CD4-positive, alpha-beta T cell treated with Interleukin-6 for 4 hours (primary cell): ENCODE measurements at places on chromosomes 1 and 21.
A peak's percentile ranks its signal among the peaks of the same experiment; 100 is the strongest.

- DNase-seq = no peak
Observed at GRCh38 chr21:33685613-33686197, 43.4 kb downstream of the ITSN1 start.

DNA sequence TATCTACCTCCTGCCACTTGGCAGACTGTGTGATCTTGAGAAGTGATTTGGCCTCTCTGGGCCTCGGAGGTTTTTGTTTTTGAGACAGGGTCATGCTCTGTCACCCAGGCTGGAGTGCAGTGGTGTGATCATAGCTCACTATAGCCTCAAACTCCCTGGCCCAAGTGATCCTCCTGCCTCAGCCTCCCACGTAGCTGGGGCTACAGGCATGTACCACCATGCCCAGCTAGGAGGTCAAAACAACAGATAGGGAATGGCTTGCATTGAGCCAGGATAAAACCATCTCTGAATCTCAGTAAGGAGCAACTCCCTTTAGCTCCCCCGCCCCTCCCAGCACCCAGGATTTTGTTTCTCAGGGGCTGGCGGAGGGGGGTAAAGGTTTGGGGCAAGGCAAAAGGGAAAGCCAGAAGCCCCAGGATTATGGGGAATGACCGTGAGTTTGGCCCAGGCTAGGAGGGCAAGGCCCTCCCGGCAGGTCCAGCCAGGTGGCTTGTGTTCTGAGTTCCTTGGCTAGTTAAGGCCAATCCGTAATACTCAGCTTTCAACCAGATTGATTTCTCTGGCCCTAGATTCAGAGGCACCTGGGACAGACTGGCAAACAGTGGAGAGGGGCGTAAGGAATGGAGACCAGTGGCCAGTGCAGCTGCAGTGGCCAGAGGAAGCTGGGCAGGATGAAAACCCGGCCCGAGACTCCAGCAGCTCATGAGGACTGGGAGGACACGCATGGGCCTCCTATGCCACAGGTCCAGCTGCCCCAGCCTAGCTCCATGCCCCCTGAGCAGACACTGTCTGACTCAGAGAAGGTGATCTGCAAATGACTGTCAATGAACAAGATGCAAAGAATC is 130.1 kb downstream of the DMRTB1 start:
- no peak for DNase-seq

DNA sequence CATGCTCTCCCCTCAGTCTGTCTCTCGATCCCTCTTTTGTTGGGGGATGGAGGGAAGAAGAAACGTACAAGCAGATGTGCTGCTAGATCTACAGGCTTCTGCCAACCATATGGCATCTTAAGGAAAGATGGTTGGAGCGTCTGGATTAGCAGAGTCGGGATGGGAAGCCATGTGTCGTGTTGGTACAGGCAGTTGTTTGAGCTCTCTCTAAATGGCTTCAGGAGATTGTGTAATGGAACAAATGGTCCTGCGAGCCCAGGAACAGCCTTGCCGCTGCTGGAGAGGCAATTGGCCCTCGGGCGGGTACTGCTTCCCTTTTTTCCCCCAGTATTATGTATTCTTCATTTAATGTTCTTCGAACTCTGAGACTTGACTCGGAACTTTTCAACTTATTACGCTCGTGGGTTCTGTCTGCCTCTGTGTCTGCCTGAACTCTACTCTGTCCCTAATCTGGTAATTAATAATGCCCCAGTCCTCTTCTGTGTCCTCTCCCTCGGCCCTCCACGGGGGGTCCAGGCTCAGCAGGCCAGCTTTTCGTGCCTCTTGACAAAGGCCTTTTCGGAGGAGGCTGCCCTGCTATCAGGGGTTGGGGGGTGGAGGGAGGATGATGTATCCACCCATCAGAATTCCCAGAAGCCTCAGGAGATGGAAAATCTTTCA is 215.3 kb downstream of the SDCCAG8 start:
- DNase-seq = no peak

DNA sequence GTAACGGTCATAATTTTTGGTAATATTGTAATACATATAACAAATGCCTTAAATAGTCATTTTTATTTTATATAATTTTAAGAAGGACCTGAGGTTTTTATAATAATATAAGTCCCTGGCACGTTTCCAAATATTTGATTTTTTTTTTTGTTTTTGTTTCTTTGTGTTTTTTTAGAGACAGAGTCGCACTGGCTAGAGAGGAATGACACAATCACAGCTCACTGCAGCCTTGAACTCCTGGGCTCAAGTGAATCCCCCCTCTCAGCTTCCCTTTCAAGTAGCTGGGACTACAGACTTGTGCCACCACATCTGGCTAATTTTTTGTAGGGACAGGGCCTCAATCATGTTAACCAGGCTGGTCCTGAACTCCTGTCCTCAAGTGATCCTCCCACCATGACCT is 29.7 kb downstream of the ARHGAP29 start:
- DNase-seq = no peak

GRCh38 chr1:236685917-236686814 is at the start of gene ACTN2:
ACTN2 (plus strand) TSS chr1:236686499; CDS start chr1:236686674, 175 bp downstream.
- DNase-seq = peak; percentile 55

DNA sequence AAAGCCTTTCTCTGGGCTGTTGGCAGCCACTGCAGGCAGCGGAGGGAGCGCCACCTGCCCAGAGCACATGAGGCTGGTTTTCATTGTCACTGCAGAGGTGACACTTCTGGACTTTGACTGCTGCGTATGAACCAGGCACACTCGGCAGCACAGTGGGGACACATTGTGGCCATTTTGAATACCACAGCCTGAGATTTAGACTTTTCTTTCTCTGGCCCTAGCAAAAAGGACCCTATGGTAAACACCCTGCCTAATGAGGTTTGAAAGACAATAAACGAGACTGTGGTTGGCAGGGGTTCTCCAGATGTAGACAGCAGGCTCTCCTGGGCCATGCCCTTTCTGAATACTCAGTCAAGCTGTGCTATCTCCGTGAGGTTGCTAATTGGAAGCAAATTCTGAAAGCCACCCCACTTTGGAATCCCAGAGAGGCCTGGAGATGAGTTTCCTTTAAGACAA is 12.0 kb upstream of the KCNE2 start:
- peak; percentile 16 for DNase-seq

- DNase-seq = no peak
Observed at GRCh38 chr1:7743346-7743745, 27.8 kb upstream of the VAMP3 start.

- no peak for DNase-seq
Observed at GRCh38 chr1:93566227-93566626, 115.4 kb downstream of the BCAR3 start.

DNA sequence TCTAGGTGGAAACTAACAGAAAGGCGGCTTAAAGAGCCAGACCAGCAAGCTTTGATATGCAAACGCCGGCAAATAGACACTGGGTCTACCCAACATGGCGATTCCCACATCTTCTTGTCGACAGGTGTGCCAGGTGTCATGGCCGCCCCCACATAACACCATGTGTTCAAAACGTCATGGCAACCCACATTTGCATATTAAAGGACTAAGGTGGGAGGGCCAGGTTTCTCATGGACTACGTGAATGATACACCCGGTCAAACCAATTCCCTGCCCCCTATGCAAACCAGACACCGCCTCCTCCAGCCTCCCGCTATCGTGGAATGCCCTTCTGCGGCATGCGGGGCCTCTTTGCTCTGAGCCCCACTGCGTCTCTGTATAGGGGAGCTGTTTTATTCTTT is 41.3 kb downstream of the ICOSLG start:
- no peak for DNase-seq

- DNase-seq = no peak
Observed at GRCh38 chr21:14071902-14072734, 138.6 kb downstream of the LIPI start.

DNA sequence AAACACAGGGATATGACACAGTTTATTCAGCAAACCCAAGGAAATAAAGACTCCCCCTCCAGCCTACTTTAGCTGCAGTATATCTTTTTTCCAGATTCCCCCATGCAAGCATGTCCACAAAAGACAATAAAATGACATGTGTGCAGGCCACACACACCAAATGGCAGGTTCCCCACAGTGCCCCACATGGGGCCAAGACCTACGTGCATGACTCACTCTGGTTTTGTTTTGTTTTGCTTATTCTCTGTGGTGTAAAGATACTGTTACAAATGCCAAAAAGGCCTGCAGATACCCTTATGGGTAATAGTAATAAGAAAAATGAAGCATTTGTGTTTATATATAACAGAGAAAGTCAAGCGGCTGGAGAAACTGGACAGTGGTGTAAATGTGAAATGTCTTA is 71.6 kb downstream of the RD3 start:
- no peak for DNase-seq

- DNase-seq = no peak
Observed at GRCh38 chr1:63732666-63733065, 41.2 kb upstream of the ROR1 start.

GRCh38 chr21:45632160-45632559 is 11.4 kb upstream of the PCBP3 start:
- DNase-seq = no peak

GRCh38 chr21:36966821-36967768 is 626 bp upstream of the HLCS start:
- no peak for DNase-seq

DNA sequence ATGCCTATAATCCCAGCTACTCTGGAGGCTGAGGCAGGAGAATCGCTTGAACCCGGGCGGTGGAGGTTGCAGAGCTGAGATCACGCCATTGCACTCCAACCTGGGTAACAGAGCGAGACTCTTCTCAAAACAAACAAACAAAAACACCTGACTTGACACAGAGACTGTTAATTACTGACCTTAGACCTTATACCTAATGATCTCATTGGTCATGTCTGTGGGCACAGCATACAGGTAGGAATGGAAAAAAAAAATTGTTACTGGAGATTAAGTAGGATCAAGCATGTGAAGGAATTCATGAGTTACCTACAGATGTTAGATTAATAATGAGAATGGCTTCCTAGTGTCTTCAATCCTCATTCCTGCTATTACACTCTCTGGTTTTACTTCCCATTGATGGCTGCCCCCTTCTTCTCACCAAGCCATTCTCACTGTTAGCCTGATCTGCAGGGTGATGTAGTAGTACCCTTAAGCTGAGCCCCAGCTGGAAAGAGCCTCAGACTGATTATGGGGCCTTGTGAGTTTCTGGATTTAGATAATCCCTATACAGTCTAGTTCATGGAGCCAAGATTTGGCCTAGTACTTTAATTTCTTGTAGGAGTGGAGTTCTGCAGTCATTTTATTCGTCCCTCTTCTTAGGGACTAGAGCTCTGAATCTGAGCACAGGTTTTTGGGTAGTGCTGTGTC is 8.8 kb downstream of the TBCE start:
- no peak for DNase-seq

DNA sequence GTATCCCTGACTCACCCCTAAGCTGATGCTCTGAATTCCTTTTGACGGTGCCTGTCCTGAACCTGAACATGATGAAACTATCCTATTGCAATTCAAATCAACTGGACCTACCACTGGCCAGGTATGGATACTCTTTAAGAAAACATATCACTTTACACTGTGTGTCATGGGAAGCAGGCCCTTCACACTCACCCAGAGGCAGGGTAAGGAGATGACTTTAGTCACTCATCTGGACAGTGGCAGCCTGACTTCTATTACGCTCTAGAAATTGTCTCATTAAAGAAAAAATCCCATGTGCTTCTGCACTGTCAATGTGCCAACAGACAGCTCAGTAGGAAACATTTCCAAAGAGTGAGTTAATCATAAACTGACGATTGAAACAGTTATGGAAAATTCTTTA is 94.3 kb downstream of the VAV3 start:
- DNase-seq = no peak

DNA sequence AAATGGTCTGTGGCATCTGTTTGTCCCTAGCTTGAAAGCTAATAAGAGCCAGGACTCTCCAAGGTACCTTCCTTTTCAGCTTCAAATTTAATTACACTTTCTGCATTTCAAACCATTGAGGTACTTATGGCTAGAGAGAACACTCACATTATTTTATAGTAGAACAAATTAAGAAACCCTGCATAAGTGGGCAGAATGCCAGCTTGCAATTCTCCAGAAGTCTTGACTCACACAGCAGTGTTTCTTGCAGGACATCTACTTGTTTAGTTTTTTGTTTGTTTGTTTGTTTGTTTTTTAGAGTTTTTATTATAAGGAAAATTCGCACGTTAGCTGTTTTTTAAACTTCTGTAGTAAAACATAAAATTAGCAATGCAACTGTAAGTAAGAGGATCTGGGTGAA is 397.2 kb downstream of the NEGR1 start:
- no peak for DNase-seq

- no peak for DNase-seq
Observed at GRCh38 chr1:87598429-87598828, 269.7 kb downstream of the LMO4 start.

- DNase-seq = no peak
Observed at GRCh38 chr21:41240040-41240439, 72.1 kb downstream of the BACE2 start.

GRCh38 chr1:54456361-54456760 is 50.2 kb upstream of the SSBP3 start:
- DNase-seq = no peak

GRCh38 chr21:46029186-46029924 is 47.8 kb downstream of the COL6A1 start:
- no peak for DNase-seq

GRCh38 chr1:110148961-110149360 is 1.3 kb upstream of the SLC6A17 start:
- no peak for DNase-seq

- no peak for DNase-seq
Observed at GRCh38 chr1:40781608-40781971, 2.0 kb upstream of the KCNQ4 start.

GRCh38 chr1:29756901-29757725 is 520.8 kb downstream of the PTPRU start:
- no peak for DNase-seq

GRCh38 chr1:150944856-150945255 is 18.7 kb downstream of the SETDB1 start:
- DNase-seq = no peak

DNA sequence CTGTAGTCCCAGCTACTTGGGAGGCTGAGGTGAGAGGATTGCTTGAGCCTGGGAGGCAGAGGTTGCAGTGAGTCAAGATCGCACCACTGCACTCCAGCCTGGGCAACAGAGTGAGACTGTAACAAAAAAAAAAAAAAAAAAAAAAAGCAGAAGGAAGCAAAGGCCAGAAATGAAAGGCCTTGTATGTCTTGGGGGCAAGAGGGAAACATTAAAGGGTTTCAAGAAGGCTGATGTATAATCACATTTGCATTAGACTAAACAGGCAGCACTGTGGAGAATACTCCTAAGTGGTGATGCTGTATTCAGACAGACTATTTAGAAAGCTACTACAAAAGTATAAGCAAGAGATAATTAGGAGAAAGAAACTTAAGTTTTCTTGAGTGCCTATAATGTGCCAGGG is 10.4 kb downstream of the ANP32E start:
- DNase-seq = no peak

DNA sequence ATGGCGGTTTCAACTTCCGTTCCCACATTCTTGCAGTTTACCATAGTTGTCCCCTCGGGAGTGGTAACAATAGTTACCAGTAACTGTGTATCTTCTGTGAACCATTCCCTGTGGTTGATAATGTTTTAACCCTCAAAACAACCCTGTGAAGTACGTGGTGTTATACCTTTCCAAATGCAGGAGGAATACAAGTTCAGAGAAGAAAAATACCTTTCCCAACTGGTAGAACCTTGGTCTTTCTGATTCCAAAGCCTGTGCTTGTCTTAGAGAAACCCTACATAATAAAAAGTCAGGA is 789 bp downstream of the BTF3L4 start:
- DNase-seq = no peak
